M059J (cell line): ENCODE measurements at places on chromosomes 11 and 22.
A peak's percentile ranks its signal among the peaks of the same experiment; 100 is the strongest.

- no peak for DNase-seq
Observed at GRCh38 chr22:42664976-42665831, 16.0 kb upstream of the CYB5R3 start.

DNA sequence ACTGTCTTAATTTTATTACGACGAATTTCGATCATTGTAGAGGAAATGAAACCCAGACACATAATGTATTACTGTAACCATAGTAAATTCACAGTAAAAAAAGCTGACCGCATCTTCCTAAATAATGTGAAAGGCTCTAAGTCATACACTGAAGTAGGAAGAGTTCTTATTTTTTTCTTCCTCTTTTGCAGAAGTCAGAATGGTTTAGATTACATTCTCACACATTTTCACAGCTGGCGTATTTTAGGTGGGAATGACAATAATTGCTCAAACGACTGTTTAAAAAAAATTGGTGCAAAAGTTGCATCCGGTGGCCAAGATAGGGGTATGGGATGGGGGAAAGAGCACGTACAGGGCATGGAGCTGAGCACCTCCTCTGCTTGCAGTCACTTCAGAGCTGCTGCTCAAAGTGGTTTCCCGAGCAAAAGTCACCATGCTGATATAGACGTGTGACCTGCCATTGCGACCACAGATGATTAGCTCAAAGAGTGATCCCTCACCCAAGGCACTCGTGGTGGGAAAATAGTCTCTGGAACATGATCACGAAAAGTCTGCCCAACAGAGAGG, 35.3 kb downstream of the MMP13 start:
- no peak for DNase-seq

DNA sequence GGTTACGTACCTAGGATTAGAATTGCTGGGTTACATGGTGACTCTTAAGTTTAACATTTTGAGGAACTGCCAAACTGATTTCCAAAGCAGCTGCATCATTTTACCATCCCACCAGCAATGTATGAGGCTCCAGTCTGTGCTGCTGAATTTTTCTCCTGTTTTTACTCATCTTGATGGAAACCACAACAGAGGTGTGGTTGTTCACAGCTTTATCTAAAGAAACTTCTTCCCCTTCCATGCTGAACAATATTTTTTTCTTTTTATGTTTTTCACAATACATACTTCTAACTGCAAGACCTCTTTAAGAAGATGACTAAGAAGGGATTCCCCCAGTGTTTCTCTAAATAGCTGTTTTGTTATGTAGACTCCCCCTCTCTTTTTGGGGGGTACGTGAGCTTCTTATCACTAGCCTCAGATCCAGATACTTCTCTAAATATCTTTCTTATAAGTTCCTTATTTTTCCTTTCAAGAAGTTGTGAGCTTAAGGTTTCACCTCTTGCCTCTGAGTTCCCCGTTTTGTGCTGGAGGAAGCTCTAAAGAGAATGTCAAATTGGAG, 24.0 kb downstream of the TCP11L1 start:
- DNase-seq, result no peak

DNA sequence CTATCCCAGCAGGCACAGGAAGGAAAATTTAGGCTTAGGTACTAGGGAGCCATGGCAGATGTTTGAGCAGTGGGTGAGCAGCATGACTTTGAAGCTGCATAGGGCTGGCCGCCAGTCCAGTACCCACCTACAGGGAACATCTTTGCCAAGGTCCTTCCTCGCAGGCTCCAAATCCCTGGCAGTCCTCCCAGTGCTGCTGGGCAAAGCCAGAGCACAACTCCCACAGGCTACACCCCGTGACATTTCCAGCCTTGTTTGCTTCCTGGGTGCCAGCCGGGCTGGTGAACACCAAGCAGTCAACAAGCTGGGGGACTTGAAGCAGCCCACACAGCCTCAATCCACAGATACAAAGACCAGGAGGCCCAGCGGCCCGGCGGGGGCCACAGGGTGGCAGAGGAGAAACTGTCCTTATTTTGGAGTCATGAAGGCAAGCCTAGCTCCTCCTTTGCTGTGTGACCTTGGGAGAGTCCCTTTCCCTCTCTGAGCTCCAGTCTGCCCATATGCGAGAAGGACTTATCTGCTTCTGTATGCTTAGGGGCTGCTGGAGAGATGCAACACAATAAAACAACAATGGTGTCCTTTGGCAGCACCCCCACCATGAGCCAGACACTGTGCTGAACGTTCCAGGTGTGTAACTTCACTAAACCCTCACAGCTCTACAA, 28.0 kb downstream of the TPST2 start:
- DNase-seq, result no peak

GRCh38 chr22:36744791-36745190, 31.1 kb downstream of the IFT27 start:
- no peak for DNase-seq

- DNase-seq, result no peak
Observed at GRCh38 chr11:105429096-105429910, 180.6 kb upstream of the GRIA4 start.

DNA sequence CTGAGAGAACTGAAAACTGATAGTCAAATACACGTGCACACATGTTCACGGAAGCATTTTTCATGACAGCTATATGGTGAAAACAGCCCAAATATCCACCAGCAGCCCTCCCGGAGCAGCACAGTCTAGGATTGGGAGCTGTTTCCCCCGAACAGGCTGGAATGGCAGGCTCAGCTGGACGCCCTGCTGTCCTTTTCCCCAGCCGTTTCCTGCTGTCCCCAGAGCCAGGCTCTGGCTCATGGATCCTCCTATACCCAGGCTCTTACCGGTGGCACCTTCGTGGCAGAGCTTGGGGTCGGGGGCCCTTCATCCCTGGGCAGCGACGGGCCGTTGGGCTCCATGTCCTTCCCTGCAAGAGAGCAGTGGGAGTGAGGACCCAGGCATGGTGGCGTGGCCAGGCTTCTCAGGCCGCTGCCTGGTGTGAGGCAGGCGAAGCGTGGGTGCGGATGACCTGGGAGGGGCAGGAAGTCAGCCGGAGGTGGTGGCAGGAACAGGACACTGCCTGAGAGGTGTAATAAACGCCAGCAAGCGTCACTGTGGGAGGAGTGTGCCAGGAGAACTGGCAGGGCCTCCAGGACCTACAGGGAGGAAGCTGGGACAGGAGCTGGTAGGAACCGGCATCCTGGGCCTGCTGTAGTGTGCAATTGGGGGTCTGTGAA, 38.8 kb downstream of the OSBPL5 start:
- DNase-seq, result no peak

DNA sequence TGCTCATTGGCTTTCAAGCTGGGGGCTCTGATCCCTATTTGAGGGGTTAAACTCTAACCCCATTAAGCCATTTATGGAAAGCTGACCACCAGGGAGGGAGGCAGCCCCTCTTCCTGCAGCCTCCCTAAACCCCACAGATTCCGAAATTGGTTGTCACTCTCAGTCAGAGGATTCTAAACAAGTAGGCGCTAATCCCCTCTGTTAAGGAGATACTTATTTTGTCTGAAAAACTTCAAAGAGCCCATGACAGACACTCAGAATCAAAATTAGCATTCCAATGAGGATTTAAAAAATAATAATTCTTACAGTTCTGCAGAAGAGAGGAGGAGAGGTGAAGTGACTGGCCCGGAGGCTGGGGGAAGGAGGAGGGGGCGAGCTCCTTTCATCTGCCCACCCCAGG, 69.7 kb upstream of the LMO1 start:
- DNase-seq, result no peak

- no peak for DNase-seq
Observed at GRCh38 chr11:45273509-45273908, 12.6 kb downstream of the SYT13 start.

DNA sequence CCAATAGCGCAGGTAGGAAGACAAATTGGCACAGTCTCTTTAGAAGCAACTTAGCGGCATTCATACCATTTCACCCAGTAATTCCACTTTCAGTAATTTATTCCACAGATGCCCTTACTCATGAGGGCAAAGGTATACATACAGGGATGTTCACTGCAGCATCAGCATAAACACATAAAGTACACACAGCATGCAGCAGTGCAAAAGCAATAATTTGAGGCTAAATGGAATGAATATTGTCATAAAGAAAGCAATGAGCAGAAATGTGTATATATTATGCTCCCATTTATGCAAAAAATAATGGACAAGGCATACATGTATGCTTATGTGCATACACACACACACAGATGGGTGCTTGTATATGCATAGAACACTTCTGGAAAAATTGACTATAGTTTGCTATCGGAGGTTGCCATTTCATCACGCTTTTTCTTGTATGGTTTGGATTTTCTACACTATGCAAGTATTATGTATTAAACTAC, 50.2 kb downstream of the TECTA start:
- no peak for DNase-seq

GRCh38 chr11:3684129-3684818, 13.1 kb upstream of the CHRNA10 start:
- DNase-seq, result peak; percentile 8

- DNase-seq, result peak; percentile 37
Observed at GRCh38 chr11:86418917-86419316, 44.2 kb downstream of the CCDC81 start.

- no peak for DNase-seq
Observed at GRCh38 chr11:133014337-133014736, 518.0 kb downstream of the OPCML start.

- no peak for DNase-seq
Observed at GRCh38 chr11:93330446-93330984, at the start of gene DEUP1. DEUP1 (plus strand) TSS chr11:93330742; CDS start chr11:93332260, 1,518 bp downstream.

DNA sequence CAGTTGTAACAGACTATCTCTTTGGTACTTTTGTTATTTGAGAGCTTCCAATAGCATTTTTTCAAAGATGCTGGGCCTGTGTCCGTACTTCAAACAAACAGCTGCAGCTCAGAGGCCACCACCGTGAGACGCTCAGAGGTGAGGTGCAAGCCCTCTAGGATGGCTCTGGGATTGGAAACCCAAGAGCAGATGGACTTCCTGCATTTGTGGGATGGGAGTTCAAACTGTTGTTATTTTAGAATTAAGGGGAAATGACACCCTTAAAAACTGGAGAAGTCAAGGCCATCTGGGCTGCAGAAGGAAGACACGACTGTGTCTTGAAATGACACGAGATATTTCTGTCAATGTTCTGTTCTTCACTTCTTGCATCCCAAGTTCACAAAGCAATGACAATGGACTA, 9.2 kb upstream of the IL10RA start:
- DNase-seq, result no peak

GRCh38 chr11:75383246-75383645, 16.1 kb upstream of the RPS3 start:
- no peak for DNase-seq

- DNase-seq, result peak; percentile 96
Observed at GRCh38 chr11:10304495-10305261, at the start of gene ADM. ADM (plus strand) TSS chr11:10305073; CDS start chr11:10305701, 628 bp downstream.

DNA sequence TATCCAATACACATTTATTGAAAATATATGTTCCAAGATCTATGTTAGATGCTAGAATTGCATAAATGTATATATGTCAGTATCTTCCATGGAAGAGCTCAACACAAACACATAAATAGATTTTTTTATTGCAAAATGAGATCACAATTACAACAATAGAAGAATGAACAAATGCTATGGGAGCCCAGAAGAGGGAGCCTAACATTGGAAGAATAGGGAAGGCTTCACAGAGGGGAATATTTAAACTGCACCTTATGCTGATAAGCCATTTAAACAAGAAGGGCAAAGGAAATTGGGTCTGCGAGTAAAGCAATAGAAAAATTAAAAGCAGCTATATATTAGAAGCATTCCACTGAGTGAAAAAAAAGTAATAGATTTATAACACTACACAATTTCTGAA, 96.1 kb upstream of the LRRC55 start:
- no peak for DNase-seq

GRCh38 chr11:72584293-72584938, 89.8 kb downstream of the PDE2A start:
- DNase-seq, result no peak

DNA sequence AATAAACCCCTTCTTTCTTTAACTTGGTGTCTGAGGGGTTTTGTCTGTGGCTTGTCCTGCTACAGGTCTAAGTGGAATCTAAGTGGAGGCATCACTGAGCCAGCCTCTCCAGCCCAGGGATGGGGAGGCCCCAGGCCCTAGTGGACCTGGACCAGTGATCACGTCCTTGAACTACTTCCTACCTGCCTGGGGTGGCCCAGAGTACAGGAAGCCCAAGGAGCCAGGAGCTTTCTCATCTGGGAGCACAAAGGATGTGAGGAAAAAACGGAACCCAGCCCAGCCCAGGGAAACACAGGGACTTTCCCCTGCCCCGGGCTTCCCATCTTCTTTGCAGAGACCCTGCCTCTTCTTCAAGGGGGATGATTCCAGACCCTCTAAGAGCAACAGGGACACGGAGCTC, 3.5 kb upstream of the CD5 start:
- DNase-seq, result no peak

DNA sequence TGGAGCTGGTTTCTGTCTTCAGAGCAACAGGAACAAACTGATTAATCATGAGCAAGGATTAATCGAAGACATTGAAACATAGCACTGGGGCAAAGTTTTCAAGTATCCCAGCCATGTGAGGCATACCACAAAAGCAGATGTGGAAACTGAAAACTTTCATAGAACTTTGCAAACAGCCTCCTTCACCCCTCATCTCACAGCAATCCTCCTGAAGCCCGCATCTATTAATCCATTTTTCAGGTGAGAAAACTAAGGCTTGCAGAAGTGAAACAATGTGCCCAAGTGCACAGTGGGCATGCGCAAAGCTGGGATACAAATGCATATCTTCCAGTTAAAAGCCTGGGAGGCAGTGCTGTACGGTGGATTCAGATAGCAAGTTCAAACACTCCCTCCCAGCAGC, 58.6 kb upstream of the HMGXB4 start:
- no peak for DNase-seq

- DNase-seq, result no peak
Observed at GRCh38 chr22:45469281-45470073, 33.2 kb upstream of the FBLN1 start.

- DNase-seq, result peak; percentile 11
Observed at GRCh38 chr11:112884012-112884767, 77.0 kb upstream of the NCAM1 start.

DNA sequence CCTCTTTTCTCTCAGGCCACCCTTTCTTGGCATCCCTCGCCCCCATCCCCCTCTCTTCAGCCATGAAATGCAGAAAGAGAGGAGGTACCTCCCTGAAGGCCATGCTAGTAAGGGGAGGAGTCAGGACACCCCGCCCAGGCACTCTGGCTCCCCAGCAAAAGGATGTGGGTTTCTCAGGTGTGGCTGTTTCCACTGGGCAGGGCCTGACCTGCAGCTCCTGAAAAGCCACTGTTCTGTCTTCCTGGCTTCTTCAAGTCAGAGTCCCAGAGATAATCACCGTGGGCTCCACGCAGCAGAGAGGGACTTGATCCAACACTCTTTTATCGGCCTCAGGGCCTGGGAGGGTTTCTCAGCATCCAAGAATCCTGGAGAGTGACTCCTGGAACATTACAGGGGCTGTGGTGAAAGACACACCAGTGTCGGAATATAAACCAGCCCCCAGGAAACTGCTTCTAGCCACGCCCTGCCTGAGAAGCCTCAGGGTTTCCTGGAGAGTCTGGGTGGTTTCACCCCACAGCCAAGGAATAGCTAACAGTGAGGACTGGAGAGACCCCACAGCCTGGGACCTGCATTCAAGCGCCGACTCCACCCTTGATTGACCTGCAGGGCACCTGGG, 45.7 kb upstream of the TSPAN18 start:
- peak; percentile 88 for DNase-seq

- DNase-seq, result no peak
Observed at GRCh38 chr11:37282367-37282766, 684.3 kb upstream of the RAG2 start.
